ENCODE measurements at places on chromosomes 12 and 14.

- DNase-seq: no peak
These were observed 55.2 kb upstream of the NTF3 start for GRCh38 chr12:5376591-5377207.

DNA sequence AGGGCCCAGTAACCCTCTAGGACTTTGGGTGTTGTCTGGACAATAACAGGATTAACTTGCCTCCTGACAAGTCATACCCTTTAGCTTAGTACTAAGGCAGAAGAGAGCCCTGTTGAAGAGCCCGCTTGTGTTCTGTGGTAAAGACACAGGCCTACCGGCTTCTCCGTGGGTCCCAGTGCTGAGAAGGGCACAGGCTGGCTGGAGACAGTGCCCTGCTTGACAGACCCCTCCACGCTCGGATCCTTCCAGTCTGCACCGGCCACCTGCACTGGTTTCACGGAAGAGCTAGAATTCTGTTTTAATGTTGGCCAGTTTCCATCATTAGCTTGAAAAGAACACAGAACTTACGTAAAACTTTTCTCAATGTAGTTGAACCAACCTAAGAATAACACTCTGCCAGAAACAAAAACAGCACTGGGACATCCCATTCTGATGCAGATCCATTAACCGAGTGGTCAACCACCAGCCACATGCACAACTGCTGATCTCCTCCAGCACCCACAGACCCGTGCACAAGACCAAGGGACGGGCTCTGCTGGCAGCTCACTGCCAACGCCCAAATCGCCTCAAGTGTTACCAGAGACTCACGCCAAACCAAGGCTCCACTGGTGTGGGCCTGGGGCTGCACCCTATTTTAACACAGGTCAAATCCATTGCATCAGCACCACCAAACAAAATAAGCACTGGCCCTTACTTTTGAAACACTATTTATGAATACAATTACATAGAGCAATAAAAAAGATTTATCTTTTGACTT is 27.1 kb downstream of the ZFYVE21 start:
- no peak for DNase-seq

DNA sequence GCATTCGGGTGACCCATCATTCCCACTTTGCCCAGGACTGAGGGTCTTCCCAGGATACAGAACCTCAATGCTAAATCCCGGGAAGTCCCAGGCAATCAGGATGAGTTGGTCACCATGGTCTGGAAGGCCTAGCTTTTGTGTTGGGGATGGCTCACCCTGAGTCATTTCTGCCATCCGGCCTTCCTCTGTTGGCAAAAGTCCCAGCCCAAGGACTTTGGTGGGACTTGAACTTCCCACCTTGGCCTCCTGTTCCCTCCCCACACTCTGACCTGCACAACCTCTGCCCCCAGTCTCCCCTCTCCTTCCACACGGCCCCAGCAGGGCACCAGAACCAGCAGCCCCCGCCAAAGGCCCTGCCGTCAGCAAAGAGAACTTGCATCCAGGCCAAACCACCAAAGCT is 24.6 kb upstream of the NCOR2 start:
- DNase-seq: peak; percentile 31

DNA sequence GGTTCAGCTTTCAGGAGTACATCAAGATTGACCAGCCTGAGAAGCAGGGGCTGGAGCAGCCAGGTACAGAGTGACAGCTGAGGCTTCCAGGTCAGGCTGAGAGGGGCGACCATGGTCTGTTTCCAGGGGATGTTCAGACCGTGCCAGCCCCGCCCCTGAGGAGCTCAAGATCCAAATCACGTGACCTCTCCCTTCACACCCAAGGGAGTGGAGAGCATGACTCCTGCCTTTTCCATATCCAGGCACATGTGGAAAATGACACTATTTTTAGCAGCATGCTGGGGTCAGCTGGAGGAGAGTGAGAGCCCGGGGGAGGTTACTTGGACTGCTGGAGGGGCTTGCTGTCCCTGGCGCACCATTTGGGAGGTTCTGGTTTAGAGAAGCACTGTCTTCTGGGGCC is 92.7 kb downstream of the B4GALNT3 start:
- no peak for DNase-seq

DNA sequence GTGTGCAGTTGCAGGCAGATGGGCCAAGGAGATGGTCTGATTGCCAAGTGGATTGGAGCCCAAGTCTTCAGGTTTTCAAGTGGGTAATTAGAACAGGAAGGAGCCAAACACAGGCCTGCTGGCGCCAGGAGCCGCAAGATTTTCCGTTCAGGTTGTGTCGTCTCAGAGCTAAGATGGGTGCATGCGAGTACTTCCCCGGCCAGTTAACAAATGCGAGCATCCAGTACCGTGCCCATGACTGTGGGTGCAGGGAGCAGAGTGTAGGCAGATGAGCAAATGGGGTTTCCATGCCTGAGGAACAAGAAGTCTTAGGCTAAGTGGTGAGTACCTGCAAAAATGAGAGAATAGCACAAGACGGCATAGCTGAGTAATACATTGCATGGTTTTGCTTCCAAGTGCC is 90.5 kb downstream of the CHST11 start:
- no peak for DNase-seq

DNA sequence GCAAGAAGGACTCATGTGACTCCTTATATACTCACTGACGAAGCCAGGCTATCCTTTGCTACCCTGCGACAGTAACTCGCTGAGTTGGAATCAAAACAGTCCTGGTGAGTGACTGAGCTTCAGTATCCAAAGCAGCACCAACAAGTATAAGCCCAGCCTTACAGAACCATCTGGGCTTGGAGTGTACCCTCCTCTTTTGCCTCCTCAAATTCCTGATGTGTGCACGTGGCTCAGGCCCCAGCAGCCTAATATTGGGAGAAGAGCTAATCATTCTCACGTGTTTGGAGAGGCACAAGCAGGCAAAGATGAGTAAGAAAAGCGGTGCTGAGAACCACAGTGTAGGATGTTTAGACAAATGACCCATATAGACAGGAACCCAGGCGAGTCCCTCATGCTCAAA is 34.4 kb downstream of the PPTC7 start:
- no peak for DNase-seq

- DNase-seq: no peak
These were observed 6.0 kb upstream of the CALCOCO1 start for GRCh38 chr12:53733051-53733806.

DNA sequence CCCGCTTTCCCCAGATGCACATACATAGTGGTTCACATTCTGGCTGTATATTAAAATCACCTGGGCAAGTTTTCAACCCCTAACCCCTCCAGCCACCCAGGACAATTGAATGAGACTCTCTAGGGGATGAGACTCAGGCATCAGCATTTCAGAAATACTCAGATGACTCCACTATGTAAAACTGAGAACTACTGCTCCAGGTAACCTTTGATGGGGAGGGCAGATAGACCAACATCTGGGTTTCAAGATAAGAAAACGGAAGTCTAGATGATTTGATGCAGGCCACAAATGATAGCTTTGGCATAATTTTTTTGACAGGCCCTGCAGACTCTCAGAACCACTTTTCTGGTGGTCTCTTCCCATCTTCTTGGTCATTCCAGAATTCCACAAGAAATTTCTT is 341.1 kb downstream of the EMP1 start:
- no peak for DNase-seq

DNA sequence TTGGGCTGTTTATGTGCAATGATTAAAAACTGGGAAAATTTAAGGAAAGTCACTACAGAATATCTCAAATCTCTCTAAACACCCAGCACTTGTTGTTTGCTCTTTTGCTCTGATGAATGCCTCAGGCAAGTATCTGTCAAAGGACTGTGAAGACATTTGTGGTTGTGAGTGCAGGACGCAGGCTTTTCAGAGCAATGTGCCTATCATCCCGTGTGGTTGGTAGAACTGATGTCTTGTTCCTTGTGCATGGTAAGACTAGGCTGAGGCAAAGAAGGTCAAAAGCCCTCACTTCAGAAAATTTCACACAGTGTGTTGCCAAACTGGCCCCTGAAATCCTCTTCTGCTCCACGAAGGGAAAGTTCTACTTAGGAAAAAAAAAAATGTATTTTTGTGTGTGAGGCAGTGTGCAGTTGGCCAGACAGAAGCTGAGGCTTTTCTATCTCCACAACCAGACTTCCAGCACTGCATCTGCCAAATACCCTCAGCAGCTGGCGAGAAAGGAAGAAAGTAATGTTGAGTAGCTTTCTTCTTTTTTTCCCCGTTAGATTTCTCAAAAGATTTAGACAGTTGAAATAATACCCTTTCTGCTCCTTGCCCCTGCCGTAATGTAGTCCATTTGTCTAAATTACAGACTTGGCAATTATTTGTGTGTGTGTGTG is 1103.1 kb downstream of the VRK1 start:
- DNase-seq: no peak

- no peak for DNase-seq
These were observed 69.3 kb downstream of the ELK3 start for GRCh38 chr12:96263449-96263902.
